Thymus (tissue), 14 donors: ENCODE measurements at places on chromosomes 4 and X. TPM values are rescaled to one million over a fixed set of nuclear protein-coding genes. Genes with fewer than 3 reads are reported as not detected.
A peak's percentile ranks its signal among the peaks of the same experiment; 100 is the strongest.

- DNase-seq: no peak
- H3K27me3 ChIP-seq: no peaks in the 10 kb centered on the region
- no peak overlapping the region for H3K27ac ChIP-seq
- no peaks in the 10 kb centered on the region for H3K36me3 ChIP-seq
- no peak overlapping the region for H3K4me3 ChIP-seq
- H3K4me1 ChIP-seq: peaks cover 14% of the 10 kb centered on the region
Observed at GRCh38 chr4:81607950-81608349, 136.2 kb upstream of the RASGEF1B start.

- no peaks in the 10 kb centered on the region for H3K36me3 ChIP-seq
- no peak for DNase-seq
Observed at GRCh38 chr4:150136481-150136880, 58.2 kb downstream of the DCLK2 start.

GRCh38 chr4:74117024-74117534 lies 18.1 kb upstream of the CXCL2 start:
- H3K27me3 ChIP-seq: no peaks in the 10 kb centered on the region
- DNase-seq: no peak
- H3K36me3 ChIP-seq: no peaks in the 10 kb centered on the region
- H3K4me1 ChIP-seq: peaks cover 39% of the 10 kb centered on the region
- H3K4me3 ChIP-seq: no peak overlapping the region

GRCh38 chr4:88792268-88792781 lies 94.7 kb upstream of the NAP1L5 start:
- H3K27me3 ChIP-seq: no peaks in the 10 kb centered on the region
- H3K4me1 ChIP-seq: no peaks in the 10 kb centered on the region
- H3K4me3 ChIP-seq: no peak overlapping the region

DNA sequence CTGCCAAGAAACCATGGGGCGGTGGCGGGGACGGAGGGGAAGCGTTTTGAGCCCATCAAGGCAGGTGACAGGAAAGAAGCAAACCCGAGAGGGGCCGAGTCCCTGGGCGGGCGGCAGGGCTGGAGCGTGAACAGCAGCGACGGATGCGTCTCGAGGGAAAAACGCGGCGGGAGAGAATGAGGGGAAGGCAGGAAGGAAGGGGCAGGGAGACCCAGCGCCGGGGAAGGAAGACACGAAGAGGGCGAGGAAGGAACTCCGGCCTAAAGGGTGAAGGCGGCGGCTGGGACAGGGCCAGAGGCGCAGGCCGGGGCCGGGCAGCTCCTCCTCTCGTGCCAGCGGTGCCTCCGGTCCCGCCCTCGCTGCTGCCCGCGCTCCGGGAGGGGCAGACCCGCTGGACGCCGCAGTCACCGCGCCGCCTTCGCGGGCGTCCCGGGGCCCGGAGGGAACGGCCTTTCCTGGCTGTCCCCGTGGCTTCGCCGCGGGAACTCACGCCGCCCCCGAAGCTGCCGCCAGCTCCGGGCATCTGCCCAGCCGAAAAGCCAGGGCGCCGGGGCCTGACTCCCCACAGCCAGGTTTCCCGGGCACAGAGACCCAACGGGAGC lies 751 bp upstream of the RGS12 start:
- DNase-seq: no peak
- peaks cover 20% of the 10 kb centered on the region for H3K4me1 ChIP-seq
- H3K27ac ChIP-seq: peak overlapping the region; percentile 48

GRCh38 chr4:1033840-1034551 lies 22.6 kb downstream of the FGFRL1 start:
- H3K36me3 ChIP-seq: no peaks in the 10 kb centered on the region
- no peak overlapping the region for H3K27ac ChIP-seq
- H3K27me3 ChIP-seq: peaks cover 20% of the 10 kb centered on the region
- no peak overlapping the region for H3K4me3 ChIP-seq
- no peak for DNase-seq

DNA sequence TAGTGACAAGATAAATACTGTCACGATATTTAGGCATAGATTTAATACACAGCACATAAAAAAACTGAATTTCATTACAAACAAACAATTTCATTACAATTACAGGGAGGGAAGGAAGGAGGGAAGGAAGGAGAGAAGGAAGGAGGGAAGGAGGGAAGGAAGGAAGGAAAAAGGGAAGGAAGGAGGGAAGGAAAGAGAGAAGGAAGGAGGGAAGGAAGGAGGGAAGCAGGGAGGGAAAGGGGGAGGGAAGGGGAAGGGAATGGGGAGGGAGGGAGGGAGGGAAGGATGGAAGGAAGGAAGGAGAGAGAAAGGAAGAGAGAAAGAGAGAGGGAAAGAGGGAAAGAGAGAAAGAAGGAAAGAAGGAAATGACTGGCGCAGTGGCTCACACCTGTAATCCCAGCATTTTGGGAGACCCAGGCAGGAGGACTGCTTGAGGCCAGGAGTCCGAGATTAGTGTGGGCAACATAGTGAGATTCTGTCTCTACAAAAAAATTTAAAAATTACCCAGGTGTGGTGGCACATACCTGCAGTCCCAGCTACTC lies 64.6 kb downstream of the FBXW7 start:
- no peak overlapping the region for H3K4me3 ChIP-seq
- H3K4me1 ChIP-seq: no peaks in the 10 kb centered on the region
- no peak overlapping the region for H3K27ac ChIP-seq
- H3K27me3 ChIP-seq: no peaks in the 10 kb centered on the region
- DNase-seq: no peak
- H3K36me3 ChIP-seq: no peaks in the 10 kb centered on the region

DNA sequence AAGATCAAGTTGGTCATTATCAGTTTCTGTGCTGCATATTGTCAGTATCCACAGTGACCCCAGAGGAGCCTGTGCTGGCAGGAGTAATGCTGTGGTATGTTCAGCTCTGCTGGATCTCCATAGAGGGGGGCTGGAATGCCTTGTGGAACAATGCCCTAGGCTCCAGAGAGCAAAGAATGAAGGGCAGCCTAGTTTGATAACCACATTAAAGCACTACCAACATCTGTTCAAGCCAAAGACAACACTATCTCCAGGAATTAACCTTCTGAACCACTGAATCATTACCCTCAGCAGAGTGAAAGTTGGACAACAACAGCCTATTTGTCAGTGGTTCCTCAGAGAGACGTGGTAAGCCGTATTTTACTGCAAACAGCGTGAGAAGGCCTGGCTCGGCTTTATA lies 192.3 kb upstream of the CXorf66 start:
- DNase-seq: no peak
- no peaks in the 10 kb centered on the region for H3K36me3 ChIP-seq
- no peaks in the 10 kb centered on the region for H3K4me1 ChIP-seq
- H3K4me3 ChIP-seq: no peak overlapping the region

GRCh38 chr4:99100876-99101275 lies 12.3 kb upstream of the ADH5 start:
- H3K27me3 ChIP-seq: no peaks in the 10 kb centered on the region
- H3K4me3 ChIP-seq: no peak overlapping the region
- no peaks in the 10 kb centered on the region for H3K4me1 ChIP-seq
- DNase-seq: no peak

DNA sequence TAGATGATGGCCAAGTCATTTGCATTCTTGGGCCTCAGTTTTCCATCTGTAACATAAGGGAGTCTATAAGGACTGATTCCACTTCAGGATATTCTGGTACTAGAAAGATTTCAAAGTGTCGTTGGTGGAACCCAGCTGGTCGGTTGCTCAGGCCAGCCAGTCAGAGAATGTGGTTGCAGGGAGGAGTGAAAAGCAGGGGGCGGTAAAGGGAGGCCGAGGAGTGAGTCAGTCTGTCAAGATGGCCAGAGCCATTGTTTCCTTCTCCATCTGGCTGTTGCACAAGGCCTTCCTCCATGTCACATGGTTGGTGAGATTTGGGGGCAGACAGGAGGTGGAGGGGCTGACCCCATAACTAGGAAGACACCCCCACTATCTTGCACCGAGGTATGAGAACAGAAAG lies 38.2 kb downstream of the STARD8 start:
- no peak overlapping the region for H3K4me3 ChIP-seq
- no peaks in the 10 kb centered on the region for H3K4me1 ChIP-seq
- no peaks in the 10 kb centered on the region for H3K36me3 ChIP-seq
- peaks cover 4% of the 10 kb centered on the region for H3K27me3 ChIP-seq

DNA sequence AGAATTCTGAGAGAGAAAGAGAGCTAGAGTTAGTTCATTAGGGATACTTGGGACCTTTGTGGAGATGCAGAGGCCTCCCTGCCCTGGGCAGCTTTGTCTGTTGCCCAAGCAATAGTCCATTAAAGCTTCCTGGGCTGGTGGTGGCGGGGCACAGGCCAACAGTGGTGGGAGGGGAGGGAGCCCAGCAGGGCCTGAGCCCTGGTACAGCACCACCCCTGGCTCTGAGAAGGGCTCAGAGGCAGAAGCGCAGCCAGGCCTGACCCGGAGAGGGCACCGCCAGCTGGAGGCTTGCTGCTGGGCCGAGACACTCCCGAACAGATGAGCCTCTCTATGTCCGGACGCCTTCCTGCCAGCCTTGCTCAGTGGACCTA lies 65.3 kb downstream of the EFNB1 start:
- no peak overlapping the region for H3K27ac ChIP-seq
- DNase-seq: no peak
- H3K4me3 ChIP-seq: no peak overlapping the region
- H3K4me1 ChIP-seq: no peaks in the 10 kb centered on the region

GRCh38 chr4:142065086-142065647 lies 428.8 kb downstream of the IL15 start:
- H3K4me1 ChIP-seq: no peaks in the 10 kb centered on the region
- DNase-seq: no peak
- H3K36me3 ChIP-seq: no peaks in the 10 kb centered on the region

DNA sequence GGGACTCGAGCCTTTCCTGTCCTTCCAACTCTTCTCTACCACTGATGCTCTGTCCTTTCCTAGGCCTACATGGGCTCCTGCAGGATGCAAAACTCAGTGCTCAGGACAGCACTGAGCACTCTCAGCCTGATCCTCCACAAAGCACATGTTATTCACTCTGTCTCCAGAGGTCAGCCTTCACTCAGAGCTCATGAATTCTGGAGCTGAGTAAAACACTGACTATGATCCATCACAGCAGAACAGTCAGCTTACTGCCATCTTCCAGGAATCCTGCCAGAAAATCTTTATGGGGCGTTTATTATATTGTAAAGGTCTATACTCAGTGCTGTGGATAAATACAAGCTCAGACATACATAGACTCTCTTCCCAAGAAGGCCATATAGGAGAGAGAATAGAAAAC lies 121.5 kb upstream of the CPEB2 start:
- H3K27me3 ChIP-seq: no peaks in the 10 kb centered on the region
- no peak overlapping the region for H3K4me3 ChIP-seq
- no peak for DNase-seq
- H3K4me1 ChIP-seq: no peaks in the 10 kb centered on the region
- H3K36me3 ChIP-seq: no peaks in the 10 kb centered on the region

- H3K4me3 ChIP-seq: no peak overlapping the region
- no peak for DNase-seq
- H3K4me1 ChIP-seq: peaks cover 9% of the 10 kb centered on the region
- H3K27me3 ChIP-seq: peaks cover 20% of the 10 kb centered on the region
Observed at GRCh38 chr4:133157460-133158160, 8.5 kb downstream of the PCDH10 start.

DNA sequence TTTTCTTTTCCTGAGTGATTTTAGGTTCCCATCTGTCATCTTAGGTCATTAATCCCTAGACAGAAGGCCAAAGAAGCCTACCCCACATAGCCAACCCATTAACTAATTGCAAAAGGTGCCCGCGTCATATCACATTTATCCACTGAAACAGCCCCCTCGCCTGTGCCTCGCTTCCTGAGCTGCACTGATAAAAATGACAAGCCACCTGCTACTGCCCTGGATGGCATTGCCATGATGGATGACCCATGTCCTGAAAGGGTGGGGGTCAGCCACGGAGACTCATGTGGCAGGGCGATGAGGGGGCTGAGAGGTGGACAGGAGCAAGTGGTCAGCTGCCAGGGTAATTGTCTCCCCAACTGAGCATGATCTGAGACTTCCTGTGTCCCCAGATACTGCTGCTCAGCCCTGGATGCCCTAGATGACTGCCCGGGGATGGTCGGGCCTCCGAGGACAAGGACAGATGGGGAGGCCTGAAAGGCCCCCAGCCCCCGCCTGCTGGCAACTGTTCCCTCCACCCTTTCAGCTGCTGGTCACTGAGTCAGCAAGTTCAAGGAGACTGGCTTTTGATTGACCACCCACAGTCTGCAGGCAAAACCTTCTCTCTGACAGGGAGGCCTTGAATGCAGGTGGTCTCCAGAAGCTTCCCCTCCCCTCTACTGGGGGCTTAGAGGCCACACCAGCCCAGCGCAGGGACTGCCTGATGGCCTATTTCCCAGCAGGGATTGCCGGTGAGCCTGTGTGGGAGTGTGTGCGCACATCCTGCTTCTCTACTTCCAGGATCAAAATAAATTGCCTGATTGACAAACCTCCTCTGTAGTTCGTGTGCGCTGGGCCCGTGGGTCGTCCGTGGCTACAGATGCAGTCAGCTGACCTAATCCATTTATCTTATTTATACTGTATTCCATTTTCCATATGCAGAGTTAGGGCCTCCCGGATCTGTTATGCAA lies 496.3 kb downstream of the BCOR start:
- H3K27me3 ChIP-seq: no peaks in the 10 kb centered on the region
- H3K27ac ChIP-seq: no peak overlapping the region
- no peak for DNase-seq
- no peaks in the 10 kb centered on the region for H3K4me1 ChIP-seq

GRCh38 chrX:133985967-133986683 lies 731 bp upstream of the GPC3 start:
- DNase-seq: no peak
- peaks cover 39% of the 10 kb centered on the region for H3K27me3 ChIP-seq
- H3K27ac ChIP-seq: no peak overlapping the region
- H3K4me1 ChIP-seq: peaks cover 5% of the 10 kb centered on the region

GRCh38 chrX:16903274-16904022 lies 33.3 kb upstream of the RBBP7 start:
- H3K27me3 ChIP-seq: no peaks in the 10 kb centered on the region
- H3K27ac ChIP-seq: no peak overlapping the region
- H3K4me3 ChIP-seq: no peak overlapping the region
- no peak for DNase-seq
- no peaks in the 10 kb centered on the region for H3K36me3 ChIP-seq

GRCh38 chrX:51148848-51149247 lies 183.8 kb upstream of the NUDT10 start:
- H3K4me3 ChIP-seq: no peak overlapping the region
- H3K27ac ChIP-seq: no peak overlapping the region
- no peaks in the 10 kb centered on the region for H3K4me1 ChIP-seq
- no peaks in the 10 kb centered on the region for H3K27me3 ChIP-seq
- no peaks in the 10 kb centered on the region for H3K36me3 ChIP-seq

- H3K27me3 ChIP-seq: no peaks in the 10 kb centered on the region
- no peaks in the 10 kb centered on the region for H3K36me3 ChIP-seq
Observed at GRCh38 chr4:184099535-184099966, 118.1 kb downstream of the ENPP6 start.

The ARR3 gene
- not detected for total RNA-seq

The TREX2 gene
- 0.38 TPM for total RNA-seq

The DGAT2L6 gene
- not detected for total RNA-seq

The MGAT4D gene
- total RNA-seq: not detected

The STOX2 gene
- 5.3 TPM for total RNA-seq

The CD99 gene
- 527 TPM for total RNA-seq

The CSAG1 gene
- 0.24 TPM for total RNA-seq

The MAGEA8 gene
- total RNA-seq: not detected
